ENCODE measurements at places on chromosomes 2 and 18.

GRCh38 chr2:239008004-239008403, 160.1 kb downstream of the TWIST2 start:
- no peak for DNase-seq

GRCh38 chr2:202178346-202178958, 59.9 kb downstream of the SUMO1 start:
- no peak for DNase-seq

DNA sequence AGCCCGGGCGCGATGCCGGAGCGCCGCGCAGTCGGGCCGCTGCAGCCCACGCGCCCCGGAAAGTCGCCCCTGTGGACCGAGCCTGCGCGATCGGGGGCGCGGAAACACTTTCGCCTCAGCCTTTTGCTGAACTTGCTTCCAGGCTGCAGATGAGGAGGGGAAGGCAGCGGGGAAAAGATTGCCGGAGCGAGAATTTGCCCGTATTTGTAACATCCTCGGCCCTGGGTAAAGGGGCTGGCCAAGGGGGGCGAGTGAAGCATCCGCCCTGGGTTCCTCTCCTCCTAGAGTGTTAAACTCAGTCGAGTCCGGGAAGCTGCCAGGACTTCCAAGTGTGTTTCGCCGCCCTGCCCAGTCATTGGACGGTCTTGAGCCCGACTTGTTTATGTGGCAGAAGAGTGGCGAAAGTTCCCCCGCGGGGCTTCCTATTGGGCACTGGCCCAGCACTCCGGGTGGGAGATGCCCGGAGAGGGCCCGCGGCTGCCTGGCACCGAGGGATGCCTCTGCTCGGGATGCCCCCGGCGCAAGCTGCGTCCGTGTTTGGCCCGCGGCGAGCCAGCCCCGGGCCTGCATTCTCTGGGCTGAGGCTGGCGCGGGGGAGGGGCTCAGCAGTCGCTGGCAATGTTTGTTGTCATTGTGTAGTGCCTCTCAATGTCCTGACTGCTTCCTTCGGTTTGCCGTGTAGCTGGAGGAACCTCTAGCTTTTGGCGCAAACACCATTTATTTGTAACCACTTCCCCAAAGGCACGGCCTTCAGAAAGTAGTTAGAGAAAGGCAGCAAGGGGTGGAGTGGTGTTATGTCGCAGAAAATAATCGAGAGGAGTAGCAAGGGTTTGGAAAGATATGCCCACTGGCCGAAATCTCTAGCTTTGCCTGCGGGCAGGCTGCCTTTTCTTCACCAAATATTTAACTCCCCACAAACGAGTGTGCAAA, 1.1 kb downstream of the CYBRD1 start:
- DNase-seq, result no peak

- DNase-seq, result no peak
Measured at GRCh38 chr18:11880586-11881304, 27.4 kb downstream of the MPPE1 start.

- no peak for DNase-seq
Measured at GRCh38 chr18:48023334-48024008, 93.0 kb upstream of the SMAD2 start.
